ENCODE measurements at places on chromosomes 2 and 18.

DNA sequence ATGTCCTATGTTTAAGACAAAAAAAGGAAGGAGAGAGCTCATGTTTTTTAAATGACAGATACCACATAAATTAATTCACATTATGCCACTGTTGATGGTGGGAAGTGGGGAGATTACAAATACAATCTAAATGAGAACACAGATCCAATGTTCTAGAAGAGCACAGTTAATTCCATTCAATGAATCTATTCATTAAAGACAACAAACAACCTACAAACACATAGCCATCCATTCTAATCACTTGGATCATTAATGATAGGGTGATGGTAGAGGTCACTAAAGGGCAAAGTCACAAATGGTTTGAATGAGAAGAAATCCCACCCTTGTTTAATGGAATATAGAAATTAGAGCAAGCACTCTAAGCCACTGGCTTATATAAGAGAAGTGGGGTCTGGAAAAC lies 21.7 kb downstream of the HNRNPA3 start:
- no peak for DNase-seq

DNA sequence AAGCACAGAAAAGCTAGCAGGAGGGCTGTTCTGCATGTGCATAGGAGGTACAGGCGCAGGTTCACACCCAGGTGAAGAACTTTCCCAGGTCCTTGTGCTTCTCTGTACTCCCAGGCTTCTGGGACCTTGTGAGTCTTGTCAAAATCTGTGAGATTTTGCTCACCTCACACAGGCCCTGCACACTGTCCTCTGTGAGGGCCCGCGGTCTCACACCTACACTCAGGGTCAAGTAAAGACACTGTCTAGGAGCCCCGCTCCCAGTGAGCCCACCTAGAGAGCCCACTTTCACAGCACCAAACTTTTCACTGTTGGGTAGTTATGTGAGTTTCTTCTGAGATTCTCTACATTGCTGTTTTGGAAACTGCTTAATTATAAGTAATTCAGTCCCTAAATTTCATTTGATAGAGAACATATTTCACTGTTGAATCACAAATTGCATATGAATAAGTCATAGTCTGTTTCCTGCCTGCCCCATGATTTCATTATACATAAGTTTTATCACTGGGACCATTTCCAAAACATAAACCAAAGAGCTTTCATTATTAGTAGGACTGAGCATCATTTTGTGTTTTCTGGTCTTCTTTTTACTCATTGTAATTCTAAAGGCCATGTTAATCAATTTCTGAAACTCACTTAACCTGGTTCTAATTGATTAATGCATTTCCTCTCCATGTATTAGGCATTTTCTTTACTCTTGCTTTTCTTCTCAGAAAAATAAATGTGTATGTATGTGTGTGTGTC lies 234.2 kb upstream of the SPOPL start:
- no peak for DNase-seq

- DNase-seq = no peak
Observed at GRCh38 chr2:239121600-239122012, 273.7 kb downstream of the TWIST2 start.

- DNase-seq = no peak
Observed at GRCh38 chr2:201798252-201798913, 8.0 kb upstream of the CDK15 start.

GRCh38 chr2:230601510-230601909 lies 111.1 kb upstream of the CAB39 start:
- no peak for DNase-seq

DNA sequence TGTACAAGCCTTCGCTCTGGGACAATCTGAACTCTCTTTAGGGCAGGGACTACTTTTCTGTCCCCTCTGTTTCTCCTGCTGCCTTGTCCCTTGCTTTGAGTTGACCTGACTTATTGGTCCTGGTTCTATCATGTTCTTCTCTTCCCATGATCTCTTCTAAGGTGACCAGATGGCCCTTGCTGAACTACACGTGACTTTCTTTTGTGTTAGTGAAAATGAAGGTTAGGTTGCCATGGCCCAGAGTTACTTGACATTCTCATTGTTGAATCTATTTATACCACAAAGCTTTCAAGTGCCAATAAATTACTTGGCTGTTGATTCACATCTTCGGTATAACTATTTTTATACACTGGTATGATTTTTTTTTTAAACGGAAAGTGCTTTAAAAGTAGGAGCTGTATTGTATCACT lies 24.4 kb downstream of the MRPL33 start:
- DNase-seq = no peak

GRCh38 chr2:219870041-219870440 lies 242.6 kb downstream of the SLC4A3 start:
- DNase-seq = no peak

- DNase-seq = no peak
Observed at GRCh38 chr2:72920318-72921087, 3.2 kb downstream of the EMX1 start.

- peak; percentile 9 for DNase-seq
Observed at GRCh38 chr2:70685771-70686171, 82.2 kb downstream of the ADD2 start.

DNA sequence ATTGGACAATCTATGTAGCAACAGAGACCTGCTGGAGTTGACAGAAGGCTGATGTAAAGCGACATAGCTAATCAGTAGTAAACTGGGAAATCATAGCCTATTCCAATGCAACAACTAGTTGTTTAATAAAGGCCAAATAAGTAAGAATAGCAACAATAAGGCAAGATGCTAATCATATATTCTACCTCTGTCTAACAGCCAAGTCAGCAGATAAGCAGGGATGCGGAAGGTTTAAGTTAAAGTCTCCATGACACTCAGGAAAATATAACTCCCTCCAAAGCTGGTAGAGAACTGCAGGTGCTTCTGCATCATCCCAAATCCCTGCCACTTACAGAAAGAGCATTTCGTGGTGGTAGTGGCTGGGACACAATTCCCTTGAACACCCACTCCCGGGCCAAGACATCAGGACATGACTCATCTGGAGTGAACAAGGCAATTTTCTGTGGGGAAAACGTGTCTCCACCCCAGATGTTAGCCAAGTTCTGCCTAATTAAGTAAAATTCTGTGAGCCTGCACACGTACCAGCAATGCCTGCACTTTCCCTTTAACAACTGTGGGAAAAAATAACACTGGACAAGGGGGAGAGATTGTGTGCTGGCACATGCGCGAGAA lies 413.6 kb upstream of the ID2 start:
- DNase-seq = no peak

DNA sequence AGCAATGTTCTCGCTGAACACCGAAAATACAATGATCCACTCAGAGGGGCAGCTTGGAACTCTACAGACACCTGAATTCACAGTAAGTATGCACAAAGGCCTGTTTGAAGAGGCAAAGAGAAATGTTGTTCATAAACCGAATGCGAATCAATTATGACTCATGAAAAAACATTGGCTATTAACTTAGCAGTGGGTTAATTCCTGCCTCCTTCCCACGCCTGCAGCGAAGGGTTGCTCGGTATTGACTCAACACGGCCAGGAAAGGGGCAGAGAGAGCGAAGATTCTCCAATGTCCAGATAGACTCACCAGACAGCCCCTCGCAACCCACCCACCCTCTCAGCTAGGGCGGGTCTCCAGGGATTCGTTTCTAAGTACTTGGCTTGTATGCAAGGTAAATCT lies 9.4 kb downstream of the CRACDL start:
- DNase-seq = no peak

- no peak for DNase-seq
Observed at GRCh38 chr2:24453379-24454073, 37.5 kb upstream of the NCOA1 start.

DNA sequence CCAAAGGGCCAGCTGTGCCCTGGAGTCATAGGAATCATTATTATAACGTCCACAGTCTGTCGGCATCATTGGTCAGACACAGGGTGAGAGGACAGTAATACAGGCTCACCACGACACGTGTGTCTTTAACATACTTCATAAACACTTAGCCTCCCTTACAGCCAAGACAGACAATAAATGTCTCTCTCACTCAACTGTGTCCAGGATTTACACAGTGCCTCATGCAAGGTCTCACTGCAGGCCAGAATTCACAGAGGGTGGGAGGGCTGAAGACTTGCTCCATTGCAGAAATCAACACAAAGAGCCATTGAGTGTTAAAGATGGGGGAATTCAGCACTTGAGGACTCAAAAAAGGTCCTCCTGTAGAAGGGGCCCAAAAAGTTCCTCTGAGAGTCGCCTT lies 210.5 kb downstream of the BCL2 start:
- no peak for DNase-seq

DNA sequence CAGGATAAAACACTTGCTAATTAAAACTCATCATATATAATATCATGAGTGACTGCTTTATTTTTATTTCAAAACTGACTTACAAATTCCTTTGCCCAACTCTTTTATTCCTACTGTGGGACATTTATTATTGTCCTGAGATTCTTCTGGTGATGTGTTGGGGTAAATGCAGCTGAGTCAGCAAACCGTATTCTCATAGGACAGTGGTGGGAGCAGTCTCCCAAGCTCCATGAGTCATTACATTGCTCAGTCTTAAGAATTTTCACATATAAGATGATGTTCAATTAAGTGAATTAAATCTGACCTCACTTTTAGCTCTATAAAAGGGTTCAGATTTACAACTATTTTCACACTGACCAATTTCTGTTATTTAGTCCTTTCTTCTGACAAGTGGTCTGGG lies 1530.7 kb downstream of the LRP1B start:
- no peak for DNase-seq

DNA sequence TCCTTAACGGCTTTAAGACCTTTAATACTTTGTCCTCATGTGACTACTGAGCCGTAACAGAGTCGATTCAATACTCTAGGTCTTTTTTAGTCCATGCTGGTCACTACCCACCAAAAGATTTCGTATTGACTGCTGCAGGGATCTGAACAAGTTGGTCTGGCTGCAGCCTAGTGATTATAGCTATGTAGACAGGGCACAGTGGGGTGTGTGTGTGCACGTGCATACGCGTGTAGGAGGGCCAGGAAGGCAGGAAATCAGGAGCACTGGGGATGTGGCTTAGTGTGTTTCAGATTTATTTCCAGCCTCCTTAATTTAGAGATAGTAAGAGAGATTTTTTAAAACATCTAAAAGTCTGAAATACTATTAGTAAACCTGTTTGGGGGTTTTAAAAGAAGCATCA lies 161.4 kb downstream of the MYO3B start:
- DNase-seq = no peak

DNA sequence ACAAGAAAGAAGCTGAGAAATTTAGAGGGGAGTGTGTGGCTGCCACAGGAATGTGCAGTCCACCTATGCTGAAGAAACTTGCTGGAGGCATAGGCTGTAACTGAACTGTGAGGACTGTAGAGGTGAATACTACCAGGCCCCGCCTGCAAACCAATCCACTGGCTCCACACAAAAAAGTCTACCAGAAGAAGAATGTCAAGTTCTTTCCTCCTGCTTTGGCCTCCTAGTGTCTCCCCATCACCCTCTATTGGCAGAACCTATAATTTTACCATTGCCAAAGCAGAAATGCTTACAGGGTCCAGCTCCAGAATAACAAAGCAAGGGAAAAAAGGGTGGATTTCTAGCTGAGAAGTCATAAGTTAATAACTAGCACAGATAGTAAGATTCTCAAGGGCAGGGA lies 5.9 kb upstream of the ATP5MC3 start:
- DNase-seq = no peak

DNA sequence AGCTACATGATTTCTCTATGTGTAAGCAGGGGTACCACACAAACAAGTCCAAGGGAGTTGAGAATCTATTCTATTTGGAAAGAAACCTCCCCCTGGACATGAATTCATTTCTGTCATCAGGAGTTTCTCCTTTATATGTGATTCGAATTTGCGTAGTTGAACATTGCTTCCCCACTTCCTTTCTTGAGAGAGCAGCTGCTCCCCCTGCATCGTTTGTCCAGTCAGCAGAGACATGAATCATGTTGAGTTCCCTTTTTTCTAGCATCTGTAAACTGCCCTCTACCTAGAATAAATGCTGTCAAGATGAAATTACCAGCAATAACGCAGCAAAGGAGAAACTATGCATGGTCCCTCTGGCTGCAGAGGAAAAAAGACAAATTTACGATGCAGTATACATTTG lies 73.8 kb downstream of the KIF5C start:
- no peak for DNase-seq

- no peak for DNase-seq
Observed at GRCh38 chr2:43080571-43081021, 145.8 kb downstream of the ZFP36L2 start.

DNA sequence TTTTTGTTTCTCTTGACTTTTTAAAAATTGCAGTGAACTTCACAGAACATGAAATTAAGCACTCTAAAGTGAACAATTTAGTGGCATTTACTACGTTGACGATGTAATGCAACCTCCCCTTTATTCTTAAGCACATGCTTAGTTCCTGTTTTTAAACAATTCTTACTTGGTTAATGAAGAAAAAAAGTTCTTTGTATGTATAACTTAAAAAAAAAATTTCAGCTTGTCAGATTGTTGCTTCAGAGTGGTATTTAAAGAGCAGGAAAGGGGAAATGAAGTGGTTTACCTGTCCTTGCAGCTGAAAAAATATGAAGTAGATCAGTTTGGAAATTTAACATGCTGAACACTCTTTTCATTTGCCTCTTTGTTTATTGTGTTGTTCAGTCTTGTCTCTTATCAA lies 95.7 kb upstream of the RASGRP3 start:
- DNase-seq = no peak

GRCh38 chr2:149365931-149366583 lies 35.7 kb downstream of the LYPD6 start:
- DNase-seq = no peak

DNA sequence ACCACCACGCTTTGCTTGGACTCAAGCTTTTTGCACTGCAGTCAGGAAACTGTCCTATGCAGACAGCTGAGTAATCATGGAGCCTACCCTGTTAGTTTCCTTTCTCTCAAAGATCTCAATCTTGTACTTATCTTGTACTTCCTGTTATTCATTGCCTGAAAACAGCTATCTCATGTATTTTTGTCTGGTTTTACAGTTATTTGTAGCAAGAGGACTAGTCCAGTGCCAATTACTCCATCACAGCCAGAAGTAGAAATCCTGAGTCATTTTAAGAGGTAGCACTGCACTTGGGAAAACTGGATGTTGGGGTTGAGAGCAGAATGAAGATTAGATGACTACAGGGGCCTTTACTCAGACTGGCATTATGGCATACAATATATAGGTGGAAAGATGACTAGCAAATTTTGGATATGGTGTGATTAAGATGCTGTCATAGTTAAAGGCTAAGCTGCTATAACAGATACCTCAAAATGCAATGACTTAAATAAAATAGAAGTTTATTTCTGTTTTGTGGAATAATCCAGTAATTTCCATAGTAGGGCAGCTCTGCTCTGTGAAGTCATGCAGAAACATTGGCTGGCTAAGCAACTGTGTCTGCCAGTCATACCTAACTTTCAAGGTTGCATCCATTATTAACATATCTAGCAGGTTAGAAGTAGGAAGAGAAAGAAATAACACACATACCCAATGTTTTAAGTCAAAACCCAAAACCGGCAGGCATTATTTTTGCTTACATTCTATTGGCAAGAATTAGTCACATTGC lies 21.1 kb upstream of the CHMP3 start:
- DNase-seq = no peak

- no peak for DNase-seq
Observed at GRCh38 chr18:45874491-45875184, 49.2 kb downstream of the SIGLEC15 start.

DNA sequence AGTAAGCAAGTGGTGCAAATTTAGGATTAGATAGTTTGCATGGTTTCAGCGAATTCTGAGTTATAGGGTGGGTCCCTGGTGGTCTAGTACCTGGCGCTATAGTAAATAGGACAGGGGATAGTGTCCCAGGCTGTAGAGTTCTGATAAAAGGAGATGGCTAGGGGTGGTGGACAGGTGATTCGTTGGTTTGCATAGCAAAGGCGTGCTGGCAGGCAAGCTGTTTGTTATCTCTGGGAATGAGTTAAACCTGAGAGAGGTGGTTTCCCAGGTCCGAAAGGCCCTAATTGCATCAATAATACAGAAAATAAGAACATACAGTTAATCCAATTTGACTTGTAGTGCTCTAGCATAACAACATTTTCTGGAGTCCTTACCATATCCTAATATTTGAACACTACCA lies 6.9 kb upstream of the ZDBF2 start:
- DNase-seq = no peak

Measured in tibial artery (tissue), 4 donors.